RWPE2 (cell line): ENCODE measurements at places on chromosomes 3 and 15.

DNA sequence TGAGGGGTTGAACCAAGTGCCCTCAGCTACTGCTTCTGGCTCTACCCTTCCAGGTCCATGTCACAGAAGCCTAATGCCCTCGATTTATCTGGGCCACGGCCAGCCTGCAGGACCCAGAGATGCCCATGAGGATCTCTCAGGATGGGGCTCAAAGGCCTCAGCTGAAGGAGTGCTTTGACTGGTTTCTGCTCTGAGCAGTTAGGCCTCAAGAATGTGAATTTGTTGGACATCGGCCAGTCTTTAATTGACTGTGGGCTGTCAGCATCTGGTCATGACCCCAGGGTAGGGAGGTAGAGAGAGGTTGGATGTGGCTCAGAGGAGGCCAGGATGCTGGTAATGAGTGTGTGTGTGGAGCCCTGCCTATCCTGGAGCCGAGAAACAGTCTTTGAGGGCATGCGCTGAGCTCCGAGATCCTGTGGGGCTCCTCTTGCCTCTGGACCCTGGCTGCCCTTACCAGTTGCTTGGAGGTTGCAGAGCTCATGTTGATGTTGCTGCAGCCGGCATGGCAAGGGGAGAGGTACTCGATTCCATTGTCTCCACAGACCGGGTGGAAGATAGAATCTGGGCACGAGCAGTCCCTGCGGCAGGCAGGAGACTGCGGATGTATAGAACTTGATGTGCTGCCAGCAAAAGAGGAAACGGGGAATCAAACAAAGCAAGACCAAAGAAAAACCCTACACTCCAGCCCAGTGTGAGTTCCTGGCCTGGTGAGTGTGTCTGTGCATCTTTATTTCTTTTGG is 49.1 kb upstream of the RAB6B start:
- peak; percentile 82 for DNase-seq

GRCh38 chr3:128983293-128984069 is 10.4 kb downstream of the CFAP92 start:
- no peak for DNase-seq

DNA sequence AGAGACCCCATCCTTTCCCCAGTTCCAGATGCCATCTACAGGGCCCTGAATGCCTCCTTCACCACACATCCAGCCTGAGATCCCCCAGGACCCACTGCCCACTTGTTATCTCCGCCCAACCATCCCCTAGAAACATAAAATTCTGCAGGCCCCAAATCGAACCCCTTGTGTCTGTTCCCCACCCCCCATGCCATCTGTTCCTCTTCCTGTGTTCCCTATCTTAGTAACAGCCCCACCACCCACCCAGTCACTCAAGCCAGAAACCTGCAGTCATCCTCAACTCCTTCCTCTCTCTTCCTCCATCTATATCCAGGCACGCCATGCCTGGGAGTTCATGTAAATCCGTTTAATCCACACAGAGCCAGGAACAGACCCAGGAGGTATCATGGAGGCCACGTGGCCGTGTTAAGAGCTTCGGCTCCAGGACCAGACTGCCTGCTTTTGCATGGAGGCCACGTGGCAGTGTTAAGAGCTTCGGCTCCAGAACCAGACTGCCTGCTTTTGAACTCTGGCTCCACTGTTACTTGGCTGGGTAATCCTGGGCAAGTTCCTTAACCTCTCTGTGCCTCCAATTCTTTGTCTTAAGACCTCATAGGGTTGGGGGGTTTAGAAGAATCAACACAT is 4.8 kb downstream of the CSRNP1 start:
- DNase-seq = no peak

DNA sequence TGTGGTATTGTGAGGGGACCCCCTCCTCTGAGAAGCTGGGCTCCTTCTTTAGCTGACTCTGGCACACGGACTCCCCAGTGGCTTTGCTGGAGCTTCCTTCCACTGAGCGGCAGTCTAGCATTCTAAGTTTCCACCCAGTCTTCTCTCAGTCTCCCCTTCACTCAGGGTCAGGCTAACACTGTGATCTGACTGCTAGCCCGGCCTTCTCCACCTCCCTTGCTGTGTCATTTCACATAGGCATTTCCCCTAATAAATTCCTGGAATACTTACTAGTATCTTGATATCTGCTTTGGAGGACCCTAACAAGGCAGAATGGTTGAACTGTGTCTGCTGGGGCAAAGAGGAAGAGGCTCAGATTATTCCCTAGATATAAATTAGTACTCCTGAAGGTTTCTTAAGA is 106.2 kb upstream of the THBS1 start:
- no peak for DNase-seq

GRCh38 chr15:49646891-49647290 is 26.0 kb downstream of the DTWD1 start:
- DNase-seq = no peak
